ENCODE measurements at places on chromosomes 4 and X.

DNA sequence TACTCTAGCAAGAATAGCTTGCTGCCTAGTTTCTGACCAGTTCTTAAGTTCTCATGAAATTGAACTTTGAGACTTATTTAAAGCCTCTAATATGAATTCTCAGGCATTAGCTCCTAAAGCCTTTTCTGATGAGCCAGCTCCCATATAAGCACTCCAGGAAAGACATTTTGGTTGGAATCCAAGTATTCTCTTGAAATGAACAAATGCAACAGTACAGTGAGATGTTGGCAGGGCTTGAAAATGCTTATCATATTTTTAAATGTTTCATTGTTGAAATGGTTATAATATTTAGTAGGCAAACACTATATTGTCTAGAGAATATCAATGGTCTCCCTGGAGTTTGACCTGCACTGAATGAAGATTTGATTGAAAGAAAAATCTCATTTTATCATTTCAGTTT, 240.3 kb downstream of the ANK2 start:
- DNase-seq: peak; percentile 66

GRCh38 chrX:56759736-56760409, 30.8 kb downstream of the NBDY start:
- no peak for DNase-seq

DNA sequence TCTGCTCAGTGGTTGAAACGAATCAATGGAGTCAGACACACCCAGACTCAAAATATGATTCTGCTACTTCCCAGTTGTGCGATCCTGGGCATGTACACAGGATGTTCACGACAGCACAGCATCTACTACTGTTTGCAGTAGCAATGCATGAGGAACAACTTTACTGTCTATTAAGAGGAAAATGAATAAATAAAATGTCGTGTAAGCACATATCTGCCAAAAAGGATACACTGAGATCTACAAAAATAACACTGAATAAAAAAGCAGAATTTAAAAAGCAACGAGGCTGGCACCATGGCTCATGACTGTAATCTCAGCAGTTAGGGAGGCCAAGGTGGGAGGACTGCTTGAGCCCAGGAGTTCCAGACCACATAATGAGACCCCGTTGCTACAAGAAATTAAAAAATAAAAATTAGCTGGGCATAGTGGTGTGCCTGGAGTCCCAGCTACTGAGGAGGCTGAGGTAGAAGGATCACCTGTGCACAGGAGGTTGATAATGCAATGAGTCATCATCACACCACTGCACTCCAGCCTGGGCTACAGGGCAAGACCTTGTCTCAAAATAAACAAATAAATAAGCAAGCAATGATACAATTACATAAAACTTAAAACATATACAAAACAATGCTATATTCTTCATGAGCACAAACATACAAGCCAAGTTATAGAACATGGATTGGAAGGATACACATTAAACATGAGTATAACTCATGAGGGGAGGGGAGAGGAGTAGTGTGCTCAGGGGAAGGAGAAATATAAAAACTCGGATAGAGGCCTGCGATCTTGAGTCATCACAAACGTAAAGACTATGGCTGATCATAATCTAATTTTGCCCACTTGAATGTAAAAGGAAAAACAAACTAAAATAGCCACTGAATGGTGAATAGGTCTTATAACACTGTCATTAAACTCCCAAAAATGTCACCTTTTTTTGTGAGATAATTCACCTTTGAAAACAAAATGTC, 8.6 kb downstream of the CFAP97 start:
- no peak for DNase-seq

- DNase-seq: no peak
Measured at GRCh38 chr4:68184923-68185322, 55.3 kb upstream of the TMPRSS11F start.
